Activated CD4-positive, alpha-beta T cell treated with anti-CD3 and anti-CD28 coated beads, Interleukin-2, amount 10 ng/mL, durations not matched to agents 7 days and 5 days (primary cell): ENCODE measurements at places on chromosomes 7 and 10. TPM values are rescaled to one million over a fixed set of nuclear protein-coding genes. Genes with fewer than 3 reads are reported as not detected.
A peak's percentile ranks its signal among the peaks of the same experiment; 100 is the strongest.

WASHC2A gene
- 43.3 TPM for total RNA-seq

DNA sequence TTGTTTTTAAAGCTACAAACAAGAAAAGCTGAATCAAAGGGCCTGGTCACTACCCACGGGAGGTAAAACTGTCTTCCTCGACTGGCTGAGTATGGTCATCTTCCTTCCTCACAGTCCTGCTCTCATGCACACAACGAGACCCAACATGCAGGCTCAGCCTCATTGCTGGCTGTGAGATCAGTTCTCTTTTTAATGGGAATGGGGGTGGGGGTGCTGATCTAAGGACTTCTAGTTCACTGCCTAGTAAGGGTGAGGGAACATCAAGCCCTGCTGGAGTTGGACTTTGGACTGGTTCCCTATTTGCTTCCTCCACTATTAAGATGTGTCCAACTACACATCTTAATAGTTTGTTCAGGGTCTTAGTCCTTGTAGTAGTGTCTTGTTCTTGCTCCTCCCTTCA, 48.2 kb downstream of the ABCB4 start:
- H3K27ac ChIP-seq, result no peak overlapping the region
- H3K36me3 ChIP-seq, result no peaks in the 10 kb centered on the region
- DNase-seq, result no peak
- H3K4me3 ChIP-seq, result no peak overlapping the region

GRCh38 chr7:88306590-88307048, at the start of gene STEAP4:
Gene STEAP4, minus strand, starts transcription at chr7:88306894. Its CDS starts 22,625 bp downstream, at chr7:88284269.
- peak within 1 kb of the TSS; percentile 14 for H3K4me3 ChIP-seq
- no peak within 1 kb of the TSS for H3K27ac ChIP-seq
- peaks cover 6% of the 10 kb centered on the region for H3K4me1 ChIP-seq

GRCh38 chr7:16078076-16078952, 343.0 kb downstream of the CRPPA start:
- H3K36me3 ChIP-seq, result no peaks in the 10 kb centered on the region
- no peak overlapping the region for H3K27ac ChIP-seq
- H3K27me3 ChIP-seq, result peaks cover 3% of the 10 kb centered on the region
